Spleen (tissue), 13 donors: ENCODE measurements at places on chromosomes 11 and 22. TPM values are rescaled to one million over a fixed set of nuclear protein-coding genes. Genes with fewer than 3 reads are reported as not detected.

GRCh38 chr11:33520112-33520511 lies 180.5 kb downstream of the C11orf91 start:
- H3K4me3 ChIP-seq, result no peak overlapping the region
- no peak overlapping the region for H3K27ac ChIP-seq
- DNase-seq, result no peak
- no peaks in the 10 kb centered on the region for H3K4me1 ChIP-seq
- H3K36me3 ChIP-seq, result no peaks in the 10 kb centered on the region

DNA sequence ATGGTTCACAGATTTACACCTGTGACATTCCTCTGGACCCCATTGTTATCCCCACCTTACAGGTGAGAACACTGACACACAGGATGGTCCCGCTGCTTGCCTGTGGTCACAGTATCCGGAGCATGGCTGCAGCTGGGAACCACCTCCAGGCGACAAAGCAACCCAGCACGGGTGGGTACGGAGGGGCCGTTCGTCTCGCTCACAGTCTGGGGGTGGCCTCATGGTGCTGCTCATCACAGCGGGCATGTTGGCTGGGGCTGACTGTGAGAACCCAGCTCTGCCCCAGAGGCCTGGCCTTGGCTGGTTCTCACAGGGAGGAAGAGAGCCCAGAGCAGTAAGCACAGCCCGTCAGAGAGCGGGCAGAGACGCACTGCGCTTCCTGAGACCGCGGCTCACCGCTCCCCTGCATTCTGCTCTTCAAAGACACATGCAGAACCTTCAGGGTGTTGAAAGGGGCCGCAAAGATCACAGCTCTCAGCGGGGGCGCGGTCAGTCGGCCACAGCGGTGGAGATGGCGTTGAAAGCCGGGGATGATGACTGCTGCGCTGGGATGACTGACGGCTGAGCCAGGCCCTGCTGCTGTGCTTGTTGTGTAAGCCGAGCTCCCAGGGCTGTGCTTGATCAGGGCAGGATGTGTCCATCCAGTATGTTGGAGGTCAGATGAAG lies 423.0 kb downstream of the BRD1 start:
- peak; percentile 64 for DNase-seq
- no peaks in the 10 kb centered on the region for H3K27me3 ChIP-seq
- H3K4me1 ChIP-seq, result no peaks in the 10 kb centered on the region
- H3K36me3 ChIP-seq, result no peaks in the 10 kb centered on the region

HTR3B gene
- total RNA-seq, result not detected

DNA sequence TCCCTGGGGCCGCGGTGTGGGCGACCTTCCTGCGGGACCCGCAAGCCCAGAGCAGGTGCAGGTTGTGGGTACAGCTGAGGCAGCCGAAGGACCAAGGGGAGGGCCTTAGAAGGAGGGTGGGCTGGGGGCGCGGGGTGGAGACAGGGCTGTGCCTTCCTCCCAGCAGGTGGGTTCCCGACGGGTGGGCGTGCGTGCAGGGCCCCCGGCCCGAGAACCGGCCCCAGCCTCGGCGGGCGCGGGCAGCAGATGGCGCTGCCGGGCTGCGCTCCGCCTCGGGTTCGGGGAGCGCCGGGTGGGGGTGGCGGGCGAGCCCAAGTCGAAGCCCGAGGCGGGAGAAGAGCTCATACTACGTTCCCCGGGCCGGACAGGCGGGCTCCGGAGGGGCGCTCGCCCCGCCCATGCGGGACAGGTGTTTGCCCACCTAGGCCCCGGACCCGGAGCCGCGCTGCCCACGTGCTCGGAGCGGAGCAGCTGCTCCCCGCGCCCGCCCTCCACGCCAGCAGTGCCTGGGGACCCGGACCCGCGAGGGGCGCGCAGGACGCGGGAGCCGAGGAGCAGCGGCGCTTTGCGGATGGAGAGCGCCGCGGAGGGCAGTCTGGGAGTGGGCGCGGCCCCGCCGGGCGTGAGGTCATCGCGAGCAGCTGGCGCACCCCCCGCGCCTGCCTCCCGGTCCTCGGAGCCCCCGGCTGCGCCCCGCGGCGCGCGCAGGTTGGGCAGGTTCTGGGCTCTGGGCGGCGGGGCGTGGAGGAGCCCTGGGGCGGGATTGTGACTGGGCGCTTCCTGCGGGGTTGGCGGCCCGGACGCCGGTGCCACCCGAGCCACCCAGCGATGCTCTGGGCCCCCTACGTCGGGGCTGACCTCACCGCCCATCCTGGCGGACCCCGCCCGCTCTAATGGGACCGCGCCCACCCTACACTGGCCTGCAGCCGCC lies 25.3 kb downstream of the DUSP8 start:
- peaks cover 17% of the 10 kb centered on the region for H3K4me1 ChIP-seq
- peaks cover 79% of the 10 kb centered on the region for H3K27me3 ChIP-seq
- H3K36me3 ChIP-seq, result no peaks in the 10 kb centered on the region

DNA sequence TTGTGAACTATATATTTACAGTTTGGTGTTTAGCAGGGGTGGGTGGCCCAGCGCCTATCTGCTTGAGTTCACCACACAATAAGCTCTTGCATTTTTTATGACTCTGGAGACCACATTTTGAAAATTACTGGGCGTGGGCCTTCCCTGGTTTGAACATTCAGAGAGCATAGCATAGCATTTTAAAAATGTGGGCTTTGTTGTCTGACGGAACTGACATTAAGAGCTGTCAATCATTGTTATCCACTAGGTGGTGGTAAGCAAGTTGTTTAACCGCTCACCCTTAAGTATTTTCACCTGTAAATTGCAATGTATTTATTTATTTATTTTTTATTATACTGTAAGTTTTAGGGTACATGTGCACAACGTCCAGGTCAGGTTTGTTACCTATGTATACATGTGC lies 1.0 kb downstream of the NLRP14 start:
- H3K4me3 ChIP-seq, result no peak overlapping the region
- no peaks in the 10 kb centered on the region for H3K36me3 ChIP-seq
- peaks cover 12% of the 10 kb centered on the region for H3K4me1 ChIP-seq

SYT12 gene
- total RNA-seq, result not detected

DEUP1 gene
- not detected for total RNA-seq

- peaks cover 11% of the 10 kb centered on the region for H3K4me1 ChIP-seq
- H3K27ac ChIP-seq, result peak overlapping the region; percentile 58
- no peaks in the 10 kb centered on the region for H3K36me3 ChIP-seq
- H3K4me3 ChIP-seq, result no peak overlapping the region
These were observed 37.3 kb upstream of the MYH9 start for GRCh38 chr22:36424901-36425579.

DNA sequence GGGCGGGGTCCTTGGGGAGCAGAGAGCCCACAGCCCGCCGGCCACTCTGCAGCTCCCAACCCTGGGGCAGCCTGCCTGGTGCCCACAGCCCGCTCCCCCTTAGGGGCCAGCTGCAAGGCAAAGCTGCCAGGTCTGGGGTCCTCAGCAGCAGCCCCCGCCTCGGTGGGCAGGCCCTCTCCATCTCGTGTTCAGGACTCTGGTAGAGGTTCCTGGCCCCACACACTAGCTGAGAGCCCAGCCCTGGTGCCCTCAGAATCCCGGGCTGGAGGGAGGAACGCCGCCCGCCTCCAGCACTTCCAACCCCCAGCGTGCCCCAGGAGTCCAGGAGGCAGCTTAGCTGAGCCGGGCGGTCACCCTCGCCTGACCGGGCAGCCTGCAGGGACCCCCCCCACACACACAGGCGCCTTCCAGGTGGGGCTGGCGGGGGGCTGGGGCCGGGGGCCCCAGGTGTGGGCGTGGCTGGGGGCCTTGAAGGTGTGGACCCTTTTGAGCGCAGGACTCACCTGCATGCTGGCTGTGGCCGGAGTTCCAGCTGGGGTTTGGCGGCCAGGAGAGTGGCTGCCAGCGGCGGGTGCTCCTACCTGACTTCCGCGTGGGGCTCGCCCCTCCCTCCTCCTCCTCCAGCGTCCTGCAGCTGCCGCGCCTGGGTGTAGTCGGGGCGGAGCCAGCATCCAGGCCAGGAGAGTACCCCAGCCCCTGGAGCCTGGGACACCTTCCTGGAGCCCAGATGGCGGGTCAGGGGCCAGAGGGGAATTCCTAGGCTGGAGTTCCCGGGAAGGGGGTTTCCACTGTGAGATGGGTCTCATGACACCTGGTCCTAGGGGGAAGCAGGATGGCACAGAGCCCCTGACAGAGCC lies at the start of gene ANO9:
TSS of gene ANO9 (minus strand) at position 594 of the 857 bp plus-strand sequence. CDS start at position 509, 85 bp downstream.
- H3K27ac ChIP-seq, result no peak within 1 kb of the TSS
- DNase-seq, result peak; percentile 89
- H3K27me3 ChIP-seq, result peaks cover 15% of the 10 kb centered on the region
- H3K4me3 ChIP-seq, result peak within 1 kb of the TSS; percentile 44
- H3K36me3 ChIP-seq, result no peaks in the 10 kb centered on the region
